ENCODE measurements at places on chromosomes 6 and 20.

GRCh38 chr6:110528101-110528929, 51.9 kb upstream of the SLC22A16 start:
- no peak for DNase-seq

DNA sequence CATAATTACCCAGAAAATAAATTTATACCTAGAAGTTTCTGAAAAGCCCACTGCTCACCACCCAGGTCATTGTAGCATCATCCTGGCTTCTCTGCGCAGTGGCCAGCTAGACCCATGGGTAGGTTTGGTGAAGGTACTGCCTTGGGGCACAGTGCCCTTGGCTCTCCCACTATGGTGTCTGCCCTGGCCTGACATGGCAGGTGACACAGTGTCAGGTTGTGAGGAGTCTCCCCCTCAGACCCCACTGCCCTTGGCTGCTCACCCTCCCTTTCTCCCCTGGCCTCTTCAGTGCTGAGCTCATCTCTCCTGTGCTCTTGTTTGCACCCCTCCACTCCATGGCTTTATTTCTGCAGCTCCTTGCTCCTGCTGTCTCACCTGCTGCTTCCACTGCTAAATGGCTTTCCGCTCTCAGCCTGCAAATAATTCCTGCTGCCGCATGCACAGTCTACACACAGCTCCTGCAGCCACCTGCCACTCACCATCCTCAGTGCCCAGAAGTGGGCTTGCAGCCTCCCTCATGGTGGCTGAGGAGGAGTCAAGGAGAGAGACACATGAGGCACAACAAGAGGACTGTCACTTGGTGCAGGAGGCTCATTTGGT, 313.4 kb upstream of the MOCS1 start:
- DNase-seq = no peak

- DNase-seq = no peak
These were observed 1.1 kb downstream of the CCDC170 start for GRCh38 chr6:151494936-151495320.

DNA sequence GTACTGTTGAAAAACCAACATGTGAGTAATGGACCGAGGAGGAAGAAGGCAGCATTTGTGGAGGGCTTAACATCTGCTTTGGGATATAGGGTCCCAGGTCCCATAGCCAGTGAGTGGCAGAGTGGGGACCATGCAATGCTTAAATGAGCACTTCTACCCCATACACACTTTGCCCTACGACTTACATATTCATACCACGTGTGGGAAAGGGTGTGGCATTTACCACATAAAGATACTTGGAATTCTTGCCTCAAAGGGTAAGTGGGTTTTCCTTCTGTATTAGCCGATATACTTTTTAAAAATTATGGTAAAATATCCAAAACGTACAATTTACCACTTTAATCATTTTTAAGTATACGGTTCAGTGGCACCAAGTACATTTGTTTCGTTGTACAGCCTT, 199.3 kb downstream of the BACH2 start:
- DNase-seq = no peak

GRCh38 chr6:56220078-56220477, 27.3 kb downstream of the COL21A1 start:
- DNase-seq = no peak

- DNase-seq = peak; percentile 14
These were observed 67.4 kb downstream of the ALDH8A1 start for GRCh38 chr6:134882426-134883038.

DNA sequence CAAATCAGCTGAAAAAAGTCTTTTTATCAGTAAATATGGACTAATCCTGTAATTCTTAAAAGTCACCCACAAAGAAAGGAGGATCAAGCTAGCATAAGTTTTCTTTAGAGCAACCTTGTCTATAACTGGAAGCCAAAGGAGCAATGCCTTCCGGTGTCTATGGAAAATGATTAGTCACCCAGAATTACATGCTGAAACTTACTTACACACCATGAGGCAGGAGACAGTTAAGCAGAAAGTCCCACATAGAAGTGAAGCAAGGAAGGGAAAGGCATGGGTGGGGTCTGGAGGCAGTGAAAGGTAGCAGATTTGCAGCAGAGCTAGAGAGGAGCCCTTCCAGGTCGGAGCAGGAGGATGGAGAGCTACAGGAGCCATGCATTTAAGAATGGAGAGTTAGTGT, 153.7 kb upstream of the RIPOR2 start:
- no peak for DNase-seq

DNA sequence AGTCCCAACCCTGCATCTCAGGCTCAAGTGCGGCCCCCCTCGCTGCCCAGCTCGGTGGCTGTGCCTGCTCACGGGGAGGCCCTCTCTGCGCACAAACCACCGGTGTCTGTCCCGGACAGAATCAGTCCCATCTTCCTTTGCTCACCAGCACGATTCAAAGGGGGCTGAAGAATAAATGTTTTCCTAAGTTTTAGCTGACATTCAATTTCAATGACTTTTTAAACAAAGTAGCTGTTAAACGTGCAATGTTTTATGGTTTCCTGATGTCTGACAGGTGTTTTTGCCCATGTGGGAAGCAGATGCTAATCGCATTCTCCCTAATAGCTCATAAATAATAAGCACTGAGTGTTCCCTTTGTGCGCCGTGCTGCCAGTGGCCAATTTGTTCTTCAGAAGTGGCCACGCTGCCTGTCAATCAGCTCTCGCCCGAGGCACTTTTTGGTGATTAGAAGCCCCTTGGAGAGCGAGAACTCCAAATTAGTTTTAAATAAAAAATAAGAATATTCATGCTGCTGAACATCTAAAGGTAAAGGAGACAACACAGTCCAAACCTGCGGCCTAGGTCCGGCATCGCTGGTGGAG, 26.3 kb downstream of the BHLHE23 start:
- no peak for DNase-seq

DNA sequence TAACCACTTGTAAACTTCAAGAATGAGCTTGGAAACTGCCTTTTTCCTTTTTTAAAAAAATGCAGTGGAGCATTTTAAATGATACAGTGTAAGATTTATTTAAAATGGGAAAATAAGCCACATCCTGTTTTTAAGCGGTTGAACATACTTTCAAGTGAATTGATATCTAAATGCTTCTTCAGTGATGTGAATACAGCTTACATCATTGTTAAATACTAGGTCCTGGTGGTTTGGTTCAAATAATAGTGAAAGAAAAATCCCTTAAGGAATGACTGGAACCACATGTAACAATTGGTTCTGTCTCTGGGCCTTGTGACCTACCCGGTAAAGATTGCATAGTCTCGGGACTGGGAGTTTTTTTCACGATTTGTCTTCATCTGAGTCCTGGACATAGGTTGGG, 44.2 kb downstream of the BMP6 start:
- DNase-seq = no peak

- DNase-seq = no peak
These were observed 204.5 kb downstream of the SYNDIG1 start for GRCh38 chr20:24673678-24674570.

GRCh38 chr6:37820718-37821079, 1.2 kb downstream of the ZFAND3 start:
- DNase-seq = no peak

- no peak for DNase-seq
These were observed 646 bp downstream of the HEY2 start for GRCh38 chr6:125749865-125750691.

DNA sequence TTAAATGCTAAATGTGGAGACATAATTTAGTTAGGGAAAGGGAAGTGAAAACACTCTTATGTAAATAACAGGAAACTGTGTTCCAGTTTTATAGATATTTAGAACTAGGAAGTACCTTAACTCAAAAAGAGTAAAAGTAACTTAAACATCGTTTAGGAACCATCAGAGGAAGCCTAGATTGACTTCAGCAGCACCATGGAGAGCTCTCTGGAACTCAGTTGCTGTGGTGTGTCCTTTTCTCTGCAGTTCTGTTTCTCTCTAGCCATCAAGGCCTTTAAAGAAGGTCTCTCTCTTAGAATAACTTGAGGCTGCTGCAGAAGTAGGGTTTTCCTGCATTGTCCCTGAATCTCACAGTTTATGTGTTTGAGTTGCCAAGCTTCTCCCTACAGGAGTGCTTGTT, 26.9 kb downstream of the CLVS2 start:
- DNase-seq = no peak

DNA sequence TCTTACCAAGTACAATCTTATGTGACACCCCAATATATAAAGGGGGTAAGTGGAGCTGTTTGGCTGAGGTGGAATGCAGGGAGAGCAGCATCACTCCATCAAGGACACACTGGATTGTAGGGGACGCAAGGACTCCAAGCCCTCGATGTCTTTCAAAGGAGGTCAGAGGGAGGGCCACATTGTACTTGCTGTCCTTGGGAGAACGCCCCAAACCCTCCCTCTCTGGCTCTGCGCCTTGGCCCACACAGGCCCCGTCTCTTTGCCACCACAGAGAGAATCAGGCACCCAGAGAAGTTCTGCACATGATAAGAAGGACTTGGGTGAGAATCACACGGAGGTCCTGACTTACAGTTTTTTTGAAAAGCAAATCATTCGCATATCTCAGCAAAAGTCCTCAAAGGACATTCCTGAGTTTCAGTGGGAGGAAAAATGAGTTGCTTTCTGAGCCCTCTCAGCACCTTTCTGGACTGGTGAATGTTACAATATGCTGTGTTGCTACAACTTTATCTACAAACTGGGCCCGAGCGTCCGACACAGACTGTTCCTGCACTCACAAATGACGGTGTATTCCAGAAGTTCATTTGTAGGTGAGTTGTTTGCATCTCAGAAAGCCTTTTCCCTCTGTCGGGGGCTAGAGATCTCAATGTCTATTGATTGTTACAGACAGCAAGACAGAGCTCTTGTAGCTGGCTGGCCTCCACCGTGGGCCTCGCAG, 92.5 kb upstream of the AKAP12 start:
- no peak for DNase-seq

DNA sequence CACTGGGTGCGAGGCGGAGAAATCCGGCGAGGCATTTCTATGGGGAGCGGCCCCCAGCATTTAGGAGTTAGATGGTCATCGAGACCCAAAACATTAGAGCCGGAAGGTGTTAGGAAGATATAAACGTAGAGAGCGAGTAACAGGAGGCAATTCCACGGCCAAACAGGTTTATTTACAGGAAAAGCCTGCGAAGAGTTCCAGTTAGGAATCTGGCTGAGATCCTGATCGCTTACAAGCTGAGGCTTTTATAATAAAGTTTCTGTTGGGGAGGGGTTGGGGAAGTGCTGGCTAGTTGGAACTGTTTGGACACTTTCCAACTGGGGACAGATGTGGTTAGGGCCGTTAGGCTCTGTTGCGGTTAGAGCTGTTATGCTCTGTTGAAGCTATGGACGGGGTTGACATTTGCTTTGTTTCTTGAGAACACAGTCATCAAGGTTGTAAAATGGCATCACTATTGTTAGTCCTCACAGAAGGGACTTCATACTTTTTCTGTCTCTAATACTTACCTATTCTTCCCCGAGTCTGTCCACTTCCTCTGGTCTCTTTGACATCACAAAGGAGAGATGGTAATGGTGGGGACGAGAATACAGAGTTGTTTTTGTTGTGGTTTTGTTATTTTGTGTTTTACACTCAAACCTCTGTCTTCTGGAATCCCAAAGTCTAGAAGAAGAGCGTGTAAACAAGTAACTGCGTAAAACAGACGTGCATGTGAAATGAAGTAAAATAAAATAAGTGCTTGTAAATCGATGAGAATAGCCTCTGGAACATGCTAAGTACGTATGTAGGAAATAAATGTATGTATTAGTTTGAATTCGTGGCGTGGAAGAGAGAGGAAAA, 554 bp upstream of the ZSCAN31 start:
- DNase-seq = no peak

GRCh38 chr6:81148751-81149150, 603.7 kb downstream of the TENT5A start:
- no peak for DNase-seq

DNA sequence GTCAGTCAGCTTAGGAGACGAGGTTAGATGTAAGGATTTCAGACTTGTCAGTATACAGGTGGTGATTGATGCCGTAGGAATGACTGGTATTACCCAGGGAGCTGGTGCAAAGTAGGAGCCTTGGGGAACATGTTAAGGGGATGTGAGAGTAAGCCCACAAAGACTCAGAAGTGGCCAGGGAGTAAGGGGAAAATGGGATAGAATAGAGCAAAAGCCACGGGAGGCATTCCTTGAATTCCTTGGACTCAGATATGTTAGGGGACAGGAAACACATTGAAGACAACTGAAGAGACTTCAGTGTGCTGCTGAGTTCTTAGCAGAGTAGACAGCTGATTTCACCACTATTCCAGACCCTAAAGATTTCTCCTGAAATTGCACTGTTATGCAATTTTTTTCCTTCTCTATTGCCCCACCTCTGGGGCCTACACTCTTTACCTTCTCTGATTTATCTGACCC, 1.2 kb upstream of the ACAT2 start:
- no peak for DNase-seq

GRCh38 chr6:34529665-34530327, 26.3 kb downstream of the SPDEF start:
- DNase-seq = no peak

- DNase-seq = no peak
These were observed 863.1 kb downstream of the MAFB start for GRCh38 chr20:39825950-39826349.

GRCh38 chr20:54626126-54626525, 150.7 kb downstream of the DOK5 start:
- DNase-seq = no peak

GRCh38 chr6:112040956-112041355, 12.9 kb upstream of the CCN6 start:
- DNase-seq = no peak

GRCh38 chr20:24534282-24534681, 64.9 kb downstream of the SYNDIG1 start:
- no peak for DNase-seq

GRCh38 chr20:17874271-17875105, 94.1 kb downstream of the SNX5 start:
- DNase-seq = no peak

- no peak for DNase-seq
These were observed 37.9 kb downstream of the SCML4 start for GRCh38 chr6:107786179-107786578.

DNA sequence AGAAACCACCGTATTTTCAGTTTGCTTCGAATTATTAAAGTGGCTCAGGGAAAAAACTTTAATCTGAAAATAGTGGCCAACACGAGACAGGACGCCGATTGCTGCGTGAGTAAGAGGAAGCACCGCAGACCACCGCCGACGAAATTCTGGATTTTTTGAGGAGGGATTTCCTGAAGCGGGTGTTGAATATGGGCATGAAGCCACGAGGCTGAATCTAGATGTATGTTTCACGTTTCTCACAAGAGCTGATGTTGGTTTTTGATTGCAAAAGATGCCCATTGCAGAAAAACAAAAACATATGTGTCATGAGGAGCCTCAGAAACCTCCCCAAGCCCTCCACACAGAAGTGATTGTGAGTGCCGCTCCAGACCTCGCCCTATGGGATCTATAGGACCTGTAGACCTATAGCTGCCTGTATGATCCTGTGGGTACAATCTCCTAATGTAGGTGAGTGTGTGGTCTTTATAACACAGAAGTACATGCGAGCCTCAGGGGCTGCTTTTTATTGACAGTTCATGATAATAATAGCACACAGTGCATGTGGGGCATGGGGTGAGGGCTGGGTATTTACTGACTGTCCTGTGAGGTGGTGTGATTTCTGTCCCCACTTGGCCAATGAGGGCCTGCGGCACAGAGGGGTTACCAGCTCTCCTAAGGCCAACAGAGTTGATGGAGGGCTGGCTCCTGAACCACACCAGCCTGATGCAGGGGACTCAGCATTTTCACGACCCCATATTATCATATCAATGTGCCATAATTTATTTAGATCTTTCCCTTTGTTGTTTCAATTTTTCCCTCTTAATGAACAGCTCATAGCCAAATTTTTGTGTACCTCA, 243.9 kb downstream of the DLL1 start:
- DNase-seq = no peak

Measured in activated CD4-positive, alpha-beta T cell treated with anti-CD3 and anti-CD28 coated beads, Interleukin-2, amount 50 U/mL, for 24 hours (primary cell).